Right kidney (tissue), 9 donors: ENCODE measurements at places on chromosomes 1 and 21.

GRCh38 chr1:19815801-19816736, 986 bp upstream of the RNF186 start:
- no peak for DNase-seq

GRCh38 chr1:118396829-118397495, 211.9 kb upstream of the SPAG17 start:
- no peak for DNase-seq

DNA sequence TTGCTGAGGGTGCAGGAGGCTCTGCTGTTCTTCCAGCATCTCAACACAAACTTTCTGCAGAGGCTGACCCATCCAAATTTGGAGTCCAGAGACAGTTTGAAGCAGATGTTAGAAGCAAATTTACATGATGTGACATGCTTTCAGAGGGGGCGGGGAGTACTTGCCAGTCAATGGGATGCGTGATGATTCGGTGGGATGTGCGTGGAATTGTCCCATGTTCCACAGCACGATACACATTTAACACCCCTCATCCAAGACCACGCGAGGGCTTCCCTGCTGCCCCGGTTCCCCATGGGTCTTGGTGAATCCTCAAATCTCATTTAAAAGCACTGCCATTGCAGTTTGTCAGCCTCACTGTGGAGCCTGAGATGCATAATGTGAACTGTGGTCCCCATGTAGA, 78.6 kb upstream of the TLR5 start:
- no peak for DNase-seq

- DNase-seq: no peak
These were observed 69.1 kb downstream of the SPSB1 start for GRCh38 chr1:9361630-9362260.

DNA sequence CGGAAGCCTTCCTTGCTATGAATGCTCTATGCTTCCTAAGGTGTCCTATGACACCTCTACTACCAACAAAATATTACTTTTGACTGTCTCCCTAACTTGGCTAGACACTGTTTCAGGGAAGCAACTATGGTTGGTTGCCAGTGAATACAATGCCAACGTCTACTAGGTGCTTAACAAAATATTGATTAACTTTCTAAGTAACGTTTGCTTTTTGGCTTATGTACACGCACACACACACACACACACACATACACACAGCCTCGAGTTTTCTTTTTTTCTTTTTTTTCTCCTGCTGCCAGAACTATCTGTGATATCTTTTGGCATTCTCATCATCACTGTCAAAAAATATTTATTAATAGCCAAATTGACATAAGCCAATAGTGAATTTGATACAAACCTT, 864.0 kb downstream of the PLA2G4A start:
- no peak for DNase-seq

DNA sequence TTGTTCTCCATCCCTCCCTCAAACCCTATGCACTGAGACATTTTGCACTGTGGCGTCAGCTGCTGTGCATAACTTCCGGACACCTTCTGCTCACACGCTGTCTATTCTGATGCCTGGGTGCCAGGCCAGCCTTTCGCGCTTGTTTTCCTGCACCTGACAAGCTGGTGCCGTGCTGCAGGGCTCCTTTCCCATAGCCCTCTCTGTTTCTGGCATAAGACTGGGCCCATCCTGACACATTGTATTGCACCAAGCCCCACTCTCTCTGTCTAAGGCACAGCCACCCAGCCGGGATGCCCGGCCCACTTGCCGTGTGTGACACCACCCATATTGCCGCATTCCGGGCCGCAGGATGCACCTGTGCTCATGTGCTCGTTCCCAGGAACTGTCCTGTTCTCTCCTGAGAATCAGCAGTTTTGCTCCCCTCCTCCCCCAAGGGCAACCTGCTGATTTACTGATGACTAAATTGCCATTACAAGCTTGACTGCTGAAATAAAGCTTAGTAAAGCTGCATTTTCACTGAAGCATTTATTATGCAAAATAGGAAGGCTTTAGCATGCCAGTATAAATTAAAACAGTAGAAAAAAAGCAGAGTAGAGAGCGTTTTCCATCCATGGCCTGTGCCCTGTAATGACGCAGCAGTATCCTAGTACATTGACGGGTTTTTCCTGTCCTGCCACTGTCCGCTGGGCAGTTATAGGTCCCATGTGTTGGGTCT, 88.0 kb downstream of the CD247 start:
- DNase-seq: no peak

DNA sequence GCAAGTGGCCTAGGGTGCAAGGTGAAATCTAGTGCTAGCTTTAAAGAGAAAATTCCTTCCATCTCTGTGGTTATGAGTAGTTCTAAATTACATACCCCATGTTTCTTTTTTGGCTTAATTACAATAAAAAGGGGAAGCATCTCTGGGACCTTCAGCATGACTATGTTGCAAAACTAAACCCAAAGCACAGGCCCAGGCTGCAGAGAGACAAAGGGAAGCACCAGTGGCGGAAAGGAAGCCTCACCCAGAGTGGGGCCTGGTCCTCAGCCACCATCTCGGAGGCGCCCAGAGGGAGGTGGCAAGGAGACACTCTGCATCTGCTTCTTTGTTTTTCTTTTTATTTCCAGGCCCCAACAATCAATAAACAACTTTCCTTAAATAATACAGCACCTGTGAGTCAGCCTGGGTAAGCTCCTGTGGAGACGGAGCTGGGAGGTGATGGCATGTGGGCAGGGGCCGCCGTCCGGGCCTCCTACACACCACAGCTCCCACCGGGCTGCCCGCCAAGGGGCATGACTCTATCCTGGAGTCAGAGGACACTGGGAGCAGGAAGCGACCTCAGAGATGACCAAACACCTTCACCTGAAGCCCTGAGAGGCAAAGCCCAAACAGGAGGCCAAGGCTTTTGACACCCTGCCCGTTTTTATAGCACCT, 21.7 kb downstream of the ITPKB start:
- DNase-seq: no peak

DNA sequence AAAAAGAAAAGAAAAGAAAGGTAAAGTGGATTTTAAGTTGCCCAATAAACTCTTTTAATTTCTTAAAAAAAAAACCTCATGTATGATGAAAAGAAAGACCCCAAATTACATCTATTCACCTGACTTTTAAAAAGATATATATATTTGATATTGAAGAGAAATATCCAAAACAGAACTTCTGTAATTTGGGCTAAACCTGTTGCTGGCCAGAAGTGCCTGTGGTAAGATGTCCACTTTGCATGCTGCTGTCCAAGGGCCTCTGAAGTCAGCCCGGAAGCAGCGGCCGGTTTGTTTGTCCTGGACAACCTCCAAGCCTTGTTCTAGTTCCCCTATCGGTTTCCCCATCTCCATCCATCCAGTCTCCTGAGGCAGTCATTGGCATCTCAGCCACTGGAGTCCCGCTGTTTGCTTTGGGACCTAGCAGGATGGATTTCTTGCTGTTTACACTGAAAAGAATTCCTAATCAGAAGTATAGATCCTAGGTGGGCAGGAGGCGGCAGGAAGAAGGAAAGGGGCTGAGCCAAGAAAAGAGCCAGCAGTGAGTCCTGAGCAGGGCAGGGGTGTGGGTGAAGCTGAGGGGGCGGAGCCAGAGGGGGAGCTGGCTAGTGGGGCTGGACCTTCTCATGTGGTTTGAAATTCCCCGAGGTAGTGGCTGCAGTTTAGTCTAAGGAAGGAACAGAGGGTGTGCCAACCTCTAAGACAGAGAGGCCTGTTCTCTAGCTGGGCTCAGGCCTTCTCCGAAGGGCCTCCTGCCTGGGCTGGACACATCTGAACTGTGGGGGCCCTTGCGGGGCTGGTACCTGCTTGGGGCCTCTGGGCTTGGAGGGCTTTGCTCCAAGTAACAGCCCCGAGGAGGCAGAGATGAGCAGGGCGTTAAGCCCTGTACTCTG, 3.3 kb downstream of the NCMAP start:
- DNase-seq: no peak

DNA sequence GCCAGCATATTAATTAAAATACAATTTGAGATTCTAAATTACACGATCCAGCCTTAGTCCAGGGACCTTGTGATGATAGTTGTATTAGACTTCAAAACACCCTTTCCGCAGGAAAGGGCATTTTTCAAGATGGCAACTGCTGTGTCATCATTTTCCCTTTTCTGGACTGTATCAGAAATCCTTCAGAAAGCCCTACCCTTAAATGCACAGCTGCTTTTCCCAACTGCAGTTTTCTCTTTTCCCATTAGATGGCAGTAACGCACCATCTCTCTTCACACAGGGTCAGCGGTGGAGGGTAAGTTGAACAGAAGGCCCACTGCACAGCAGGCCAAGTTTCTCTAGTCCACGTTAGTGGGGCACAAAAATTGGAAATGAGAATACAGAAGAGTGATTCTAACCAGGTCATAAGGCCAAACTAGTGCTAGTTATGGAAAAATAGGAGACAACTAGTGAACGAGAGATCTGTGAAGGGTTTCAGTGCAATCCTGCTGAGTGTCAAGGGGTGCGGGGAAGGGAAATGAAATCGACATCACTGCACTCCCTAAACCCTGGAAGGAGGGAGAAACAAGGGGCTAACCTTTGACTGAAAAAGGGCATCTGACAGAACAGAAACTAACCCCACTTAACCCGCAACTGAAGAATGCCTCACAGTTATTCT, 22.1 kb upstream of the TDRD10 start:
- DNase-seq: peak; percentile 69

DNA sequence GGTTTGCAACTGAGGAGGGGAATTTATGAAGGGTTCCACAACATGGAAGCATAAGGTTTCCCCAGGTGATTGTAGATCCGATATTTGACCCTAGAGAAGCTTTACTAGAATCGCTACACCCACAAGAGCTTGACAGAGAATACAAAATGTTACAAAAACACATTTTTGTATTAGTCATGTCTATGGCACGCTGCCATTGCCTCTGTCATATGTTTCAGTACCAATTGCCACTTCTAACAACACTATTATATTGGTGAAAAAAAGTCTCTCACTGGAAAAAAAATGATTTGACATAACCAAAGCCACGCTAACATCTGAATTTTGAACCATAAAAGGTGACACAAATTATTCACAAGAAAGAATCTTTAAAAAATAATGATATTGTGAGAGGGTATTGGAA, 214.5 kb downstream of the KCNT2 start:
- no peak for DNase-seq

DNA sequence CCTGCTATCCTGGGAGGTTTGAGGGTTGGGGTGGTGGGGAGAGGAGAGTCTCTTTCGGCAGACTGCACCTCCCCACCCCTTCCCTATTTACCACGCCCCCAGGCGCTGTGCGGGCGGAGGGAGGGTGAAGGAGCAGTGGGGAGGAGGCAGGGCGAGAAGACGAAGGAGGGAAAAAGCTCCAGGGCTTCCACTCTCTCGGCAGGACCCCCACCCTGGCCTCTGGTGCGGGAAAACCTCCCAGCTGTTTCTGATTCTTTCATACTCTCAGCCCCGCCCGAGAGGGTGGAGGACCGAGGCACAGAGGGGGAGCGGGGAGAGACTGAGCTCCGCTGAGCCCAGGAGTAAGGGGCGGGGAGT, 866 bp upstream of the WNT2B start:
- DNase-seq: peak; percentile 31

- no peak for DNase-seq
These were observed 1.8 kb upstream of the OMA1 start for GRCh38 chr1:58548371-58548770.

DNA sequence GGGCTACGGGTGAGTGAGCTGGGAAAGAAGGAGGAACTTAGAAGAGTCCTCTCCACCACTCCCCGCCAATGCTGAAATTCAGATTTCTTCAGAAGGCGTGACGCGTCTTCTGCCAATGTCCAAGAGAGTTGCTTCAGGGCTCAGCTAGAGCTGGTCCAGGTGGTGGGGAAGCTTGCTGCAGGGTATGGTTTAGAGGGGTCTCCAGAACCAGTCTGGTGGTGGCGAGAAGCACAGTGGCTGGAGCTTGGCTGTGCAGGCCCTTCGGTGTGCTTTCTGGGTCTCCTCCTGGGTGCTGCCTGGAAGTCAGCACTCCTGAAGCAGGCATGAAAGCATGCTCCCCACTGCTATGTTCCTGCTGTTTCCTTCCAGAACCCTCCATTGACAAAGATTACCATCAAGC, 387.2 kb downstream of the PTPRU start:
- DNase-seq: no peak

DNA sequence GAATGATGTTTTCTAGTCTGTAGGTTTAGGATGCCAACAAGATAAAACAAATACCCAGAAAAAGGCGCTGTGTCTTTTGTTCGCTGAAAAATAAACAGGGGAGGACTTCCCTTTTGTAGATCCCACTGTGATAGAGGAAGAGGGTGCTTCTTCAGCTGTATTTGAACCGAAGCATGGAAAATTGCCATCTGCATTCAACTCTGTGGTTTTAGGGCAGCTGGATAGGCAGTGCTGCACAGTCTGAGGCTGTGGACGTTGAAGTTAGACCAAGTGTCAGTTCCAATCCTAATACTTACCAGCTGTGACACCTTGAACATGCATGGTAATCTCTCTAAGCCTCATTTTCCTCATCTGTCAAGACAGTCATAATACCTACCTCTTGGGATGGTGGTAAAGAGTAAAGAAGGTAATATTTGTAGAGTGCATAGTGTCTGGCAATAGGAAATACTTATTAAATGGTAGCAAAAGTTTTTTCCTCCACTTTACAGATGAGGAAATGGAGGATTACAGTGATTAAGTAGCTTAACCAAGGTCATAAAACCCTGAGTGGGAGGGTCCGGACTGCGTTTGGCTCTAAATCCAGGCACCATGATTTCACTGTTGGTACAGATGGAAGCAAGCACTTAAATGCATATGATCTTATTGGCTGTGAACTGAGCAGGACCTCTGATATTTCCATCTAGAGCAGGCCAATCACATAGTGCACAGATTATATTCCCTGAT, 48.5 kb downstream of the UTP25 start:
- DNase-seq: no peak

DNA sequence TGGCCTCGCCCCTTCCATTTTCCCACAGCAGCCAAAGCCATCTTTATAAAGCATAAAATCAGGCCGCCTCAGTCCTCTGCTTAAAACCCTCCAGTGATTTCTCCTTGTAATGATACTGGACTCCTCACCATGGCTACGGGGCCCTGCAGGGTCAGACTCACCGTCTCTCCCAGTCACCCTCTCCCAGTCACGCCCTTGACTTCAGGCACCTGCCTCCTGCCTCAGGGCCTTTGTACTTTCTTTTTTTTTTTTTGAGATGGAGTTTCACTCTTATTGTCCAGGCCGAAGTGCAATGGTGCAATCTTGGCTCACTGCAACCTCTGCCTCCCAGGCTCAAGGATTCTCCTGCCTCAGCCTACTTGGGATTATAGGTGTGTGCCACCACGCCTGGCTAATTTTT, 47.8 kb downstream of the PIK3CD start:
- no peak for DNase-seq

DNA sequence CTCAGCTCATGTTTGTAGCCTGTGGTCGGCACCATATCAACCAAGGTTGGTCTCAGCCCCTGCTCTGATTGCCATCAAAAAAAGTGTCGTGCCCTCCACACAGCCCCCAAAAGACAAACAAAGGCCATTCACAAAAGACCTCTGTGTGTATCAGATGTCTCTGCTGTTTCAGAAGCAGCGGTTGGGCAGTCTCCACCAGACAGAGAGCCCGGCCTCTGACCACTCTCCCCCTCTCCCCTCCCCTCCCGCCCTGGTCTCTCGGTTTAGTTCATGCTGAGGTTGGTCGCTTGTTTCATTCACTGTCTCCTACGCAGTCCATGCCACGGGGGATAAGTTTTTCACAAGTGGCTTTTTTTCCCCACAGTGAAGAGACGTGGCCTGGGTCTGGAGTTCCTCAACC, 27.1 kb downstream of the ACTA1 start:
- DNase-seq: no peak
